ENCODE measurements at places on chromosomes 6 and 20. TPM values are rescaled to one million over a fixed set of nuclear protein-coding genes. Genes with fewer than 3 reads are reported as not detected.

The PNPLA1 gene
- not detected for total RNA-seq

The C6orf15 gene
- not detected for total RNA-seq

The SERAC1 gene
- total RNA-seq: 29.7 TPM

DNA sequence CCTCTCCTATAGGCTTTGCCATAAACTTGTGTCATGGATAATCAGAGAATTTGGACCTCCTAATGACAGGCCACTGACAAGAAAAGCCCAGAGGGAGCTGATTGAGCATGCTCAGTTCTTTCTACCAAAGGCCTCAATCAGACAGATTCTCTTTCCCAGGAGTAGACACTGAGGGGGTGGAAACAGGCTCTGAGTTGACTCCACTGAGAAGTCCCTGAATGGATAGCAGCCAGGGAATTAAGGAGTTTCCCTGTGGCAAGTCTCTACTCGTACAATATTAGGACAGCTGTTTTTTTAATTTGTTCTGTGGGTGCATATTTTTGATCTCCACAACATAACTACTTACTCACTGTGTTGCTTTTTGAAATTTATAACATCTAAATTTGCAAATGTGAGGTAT is 63.3 kb downstream of the SLC16A10 start:
- no peak for DNase-seq

DNA sequence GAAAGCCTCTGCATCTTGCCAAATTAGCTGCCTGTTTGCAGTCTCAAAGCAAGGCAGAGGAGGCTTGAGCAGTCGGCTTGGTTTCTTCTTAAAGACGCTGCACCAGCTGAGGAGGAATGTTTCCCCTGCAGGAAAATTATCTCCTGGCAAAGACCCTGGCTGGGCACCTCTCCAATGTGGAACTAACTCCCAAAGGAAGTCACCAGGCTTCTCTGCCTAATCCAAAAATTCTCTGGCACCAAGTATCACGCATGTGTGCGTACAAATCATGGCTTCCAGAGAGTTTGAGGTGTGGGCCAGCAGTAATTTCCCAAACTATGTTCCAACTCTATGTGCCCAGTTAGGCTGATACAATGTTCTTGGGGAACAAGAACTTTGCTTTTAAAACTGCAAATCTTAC is 176.2 kb downstream of the KIF16B start:
- no peak for DNase-seq

DNA sequence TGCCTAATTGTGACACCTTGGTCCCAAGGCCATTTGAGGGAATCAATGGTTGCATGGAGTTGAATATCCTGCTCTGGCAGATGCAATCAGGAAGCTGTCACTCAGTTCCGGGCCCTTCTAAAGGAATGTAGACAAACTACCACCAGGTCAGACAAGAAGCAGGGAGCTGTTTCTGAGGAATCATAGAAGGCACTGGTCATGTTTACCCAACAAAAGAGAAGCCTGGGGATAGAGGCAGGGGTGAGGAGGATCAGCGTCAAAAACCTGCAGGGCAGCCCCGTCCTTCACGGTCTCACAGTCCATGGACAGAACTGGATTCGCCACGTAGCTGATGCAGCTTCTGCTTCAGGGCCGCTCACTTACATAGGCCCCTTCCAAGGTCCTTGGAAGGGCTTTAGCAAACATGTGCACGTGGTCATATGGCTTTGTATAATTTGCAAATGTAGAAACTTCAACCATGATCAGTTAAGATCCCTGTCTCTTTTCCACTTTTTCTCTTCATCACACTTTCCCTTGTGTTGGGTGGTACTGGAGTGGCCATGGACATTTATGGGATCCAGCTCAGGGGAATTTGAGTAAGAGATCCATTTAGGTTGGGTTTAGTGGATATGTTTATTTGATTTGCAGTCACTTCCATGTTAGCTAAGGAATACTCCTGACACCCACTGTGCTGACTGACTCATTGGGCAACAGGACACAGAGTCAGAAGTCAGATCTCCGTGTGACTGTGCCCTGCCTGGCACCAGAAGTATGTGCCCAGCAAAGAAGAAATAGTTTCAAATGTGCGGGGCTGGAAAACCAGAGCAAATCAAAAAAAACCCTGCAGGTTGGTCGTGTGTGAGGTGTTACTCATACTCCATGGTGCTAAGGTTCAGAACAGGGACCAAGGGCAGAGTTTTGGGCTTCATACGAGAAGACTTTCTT is 60.0 kb upstream of the ZFAND3 start:
- no peak for DNase-seq

Measured in glutamatergic neuron (in vitro differentiated cells).